ENCODE measurements at places on chromosomes 7 and 10.
A peak's percentile ranks its signal among the peaks of the same experiment; 100 is the strongest.

DNA sequence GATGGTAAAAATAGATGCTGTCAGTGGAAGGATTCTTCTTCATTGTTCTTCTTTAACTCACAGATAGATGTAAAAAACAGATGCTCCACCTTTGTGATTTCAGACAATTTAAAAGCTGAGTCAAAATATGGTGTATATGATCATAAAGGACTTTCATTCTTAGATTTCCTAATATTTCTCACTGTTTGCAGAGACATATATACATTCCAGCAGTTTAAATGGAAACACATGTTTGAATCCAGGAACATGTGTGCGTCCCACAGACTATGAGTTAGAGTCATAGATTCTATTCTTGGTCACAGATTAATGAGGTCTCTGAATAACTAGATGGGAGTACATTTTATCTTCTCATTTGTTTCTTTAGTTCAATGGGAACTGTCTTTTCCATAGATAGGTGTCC is 109.6 kb downstream of the BICC1 start:
- H3K27me3 ChIP-seq = no peaks in the 10 kb centered on the region
- no peak overlapping the region for H3K4me3 ChIP-seq
- H3K4me1 ChIP-seq = peaks cover 5% of the 10 kb centered on the region
- DNase-seq = no peak
- no peaks in the 10 kb centered on the region for H3K36me3 ChIP-seq
- no peak overlapping the region for H3K27ac ChIP-seq

GRCh38 chr10:95397747-95398146 is 106.9 kb upstream of the PDLIM1 start:
- H3K36me3 ChIP-seq = peaks cover 29% of the 10 kb centered on the region
- no peak overlapping the region for H3K4me3 ChIP-seq
- no peak for DNase-seq
- no peaks in the 10 kb centered on the region for H3K27me3 ChIP-seq

GRCh38 chr10:75940742-75941141 is 509.3 kb downstream of the LRMDA start:
- no peak overlapping the region for H3K4me3 ChIP-seq
- H3K36me3 ChIP-seq = peaks cover 9% of the 10 kb centered on the region
- no peak overlapping the region for H3K27ac ChIP-seq
- H3K27me3 ChIP-seq = peaks cover 2% of the 10 kb centered on the region

GRCh38 chr7:128164061-128164954 is 76.8 kb upstream of the LEP start:
- no peaks in the 10 kb centered on the region for H3K36me3 ChIP-seq
- H3K27ac ChIP-seq = no peak overlapping the region
- DNase-seq = peak; percentile 53
- H3K27me3 ChIP-seq = peaks cover 90% of the 10 kb centered on the region
- H3K4me3 ChIP-seq = no peak overlapping the region

- no peak overlapping the region for H3K4me3 ChIP-seq
- H3K36me3 ChIP-seq = no peaks in the 10 kb centered on the region
- no peaks in the 10 kb centered on the region for H3K27me3 ChIP-seq
- H3K4me1 ChIP-seq = peaks cover 9% of the 10 kb centered on the region
These were observed 637.4 kb upstream of the MKI67 start for GRCh38 chr10:128763588-128763987.

DNA sequence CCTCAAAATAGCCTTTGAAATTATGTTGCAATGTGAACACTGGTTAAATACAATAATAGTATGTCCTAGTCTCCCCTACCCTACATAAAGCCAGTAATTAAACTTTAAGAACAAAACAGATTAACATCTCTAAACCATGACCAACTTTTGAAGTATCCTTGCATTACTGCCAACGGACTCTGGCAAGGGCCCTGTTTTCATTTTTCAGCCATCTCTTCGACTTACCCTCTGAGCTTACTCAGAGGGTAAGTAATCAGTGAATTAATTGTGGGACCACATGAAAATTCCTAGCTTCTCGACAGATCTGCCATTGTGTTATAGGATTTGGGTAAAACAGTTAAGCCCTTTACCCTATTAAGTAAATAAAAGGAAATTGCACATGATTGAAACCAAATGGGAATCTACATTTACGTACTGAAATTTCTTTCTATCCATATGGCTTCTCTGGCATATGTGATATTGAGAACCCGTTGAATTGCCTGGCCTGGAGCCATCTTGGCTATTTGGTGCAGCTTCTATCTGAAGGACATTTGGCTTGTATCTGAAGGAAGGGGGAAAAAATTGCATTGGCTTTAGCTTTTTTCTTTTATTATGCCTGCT is 39.6 kb downstream of the DYNC1I1 start:
- H3K36me3 ChIP-seq = no peaks in the 10 kb centered on the region
- H3K27me3 ChIP-seq = no peaks in the 10 kb centered on the region
- H3K27ac ChIP-seq = no peak overlapping the region
- H3K4me3 ChIP-seq = no peak overlapping the region

DNA sequence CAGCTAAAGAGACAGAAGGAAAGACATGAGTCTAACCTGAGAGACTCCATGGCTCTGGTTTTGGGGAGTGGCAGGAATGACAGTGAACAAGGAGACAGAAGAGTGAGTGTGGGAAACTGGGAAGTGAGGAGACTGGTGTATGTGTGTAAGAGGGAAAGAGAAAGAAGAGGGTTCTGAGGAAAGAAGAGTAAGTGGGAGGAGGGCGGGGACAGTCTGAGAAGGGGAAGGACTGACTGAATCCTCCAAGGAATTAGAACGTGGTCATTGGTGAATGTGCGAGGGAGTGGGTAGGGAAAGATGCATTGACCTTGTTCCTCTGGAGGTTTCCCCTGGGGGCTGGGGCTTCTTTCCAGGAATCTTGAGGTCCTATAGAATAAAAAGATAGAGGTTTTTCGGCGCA is 26.6 kb downstream of the WNT8B start:
- no peak overlapping the region for H3K27ac ChIP-seq
- peaks cover 27% of the 10 kb centered on the region for H3K4me1 ChIP-seq
- H3K36me3 ChIP-seq = peaks cover 11% of the 10 kb centered on the region
- no peak overlapping the region for H3K4me3 ChIP-seq

- no peak overlapping the region for H3K27ac ChIP-seq
- H3K4me1 ChIP-seq = peaks cover 26% of the 10 kb centered on the region
- no peak overlapping the region for H3K4me3 ChIP-seq
These were observed 91.1 kb downstream of the CXCL12 start for GRCh38 chr10:44293842-44294241.
